ENCODE measurements at places on chromosomes 3 and 15.

- DNase-seq = no peak
Observed at GRCh38 chr15:83475551-83475950, 28.4 kb downstream of the SH3GL3 start.

GRCh38 chr15:62457100-62457499, 292.0 kb upstream of the C2CD4B start:
- no peak for DNase-seq

DNA sequence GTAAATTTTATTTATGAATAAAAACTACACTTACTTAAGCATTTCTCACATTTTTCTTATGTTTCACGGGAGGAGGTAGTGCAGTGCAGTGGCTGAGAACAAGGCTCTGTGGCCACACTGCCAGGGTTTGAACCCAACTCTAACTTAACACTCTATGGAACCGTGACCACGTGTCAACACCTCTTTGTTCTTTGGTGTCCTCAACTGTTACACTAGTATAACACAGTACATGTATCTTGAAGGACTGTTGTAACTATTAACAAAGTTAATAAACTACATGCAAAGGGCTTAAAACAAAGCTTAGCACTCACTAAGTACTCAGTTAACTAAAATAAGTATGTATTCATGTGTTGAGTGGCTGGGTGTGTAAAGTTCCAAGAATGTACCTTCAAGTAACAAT, 19.5 kb downstream of the CD47 start:
- DNase-seq = no peak

DNA sequence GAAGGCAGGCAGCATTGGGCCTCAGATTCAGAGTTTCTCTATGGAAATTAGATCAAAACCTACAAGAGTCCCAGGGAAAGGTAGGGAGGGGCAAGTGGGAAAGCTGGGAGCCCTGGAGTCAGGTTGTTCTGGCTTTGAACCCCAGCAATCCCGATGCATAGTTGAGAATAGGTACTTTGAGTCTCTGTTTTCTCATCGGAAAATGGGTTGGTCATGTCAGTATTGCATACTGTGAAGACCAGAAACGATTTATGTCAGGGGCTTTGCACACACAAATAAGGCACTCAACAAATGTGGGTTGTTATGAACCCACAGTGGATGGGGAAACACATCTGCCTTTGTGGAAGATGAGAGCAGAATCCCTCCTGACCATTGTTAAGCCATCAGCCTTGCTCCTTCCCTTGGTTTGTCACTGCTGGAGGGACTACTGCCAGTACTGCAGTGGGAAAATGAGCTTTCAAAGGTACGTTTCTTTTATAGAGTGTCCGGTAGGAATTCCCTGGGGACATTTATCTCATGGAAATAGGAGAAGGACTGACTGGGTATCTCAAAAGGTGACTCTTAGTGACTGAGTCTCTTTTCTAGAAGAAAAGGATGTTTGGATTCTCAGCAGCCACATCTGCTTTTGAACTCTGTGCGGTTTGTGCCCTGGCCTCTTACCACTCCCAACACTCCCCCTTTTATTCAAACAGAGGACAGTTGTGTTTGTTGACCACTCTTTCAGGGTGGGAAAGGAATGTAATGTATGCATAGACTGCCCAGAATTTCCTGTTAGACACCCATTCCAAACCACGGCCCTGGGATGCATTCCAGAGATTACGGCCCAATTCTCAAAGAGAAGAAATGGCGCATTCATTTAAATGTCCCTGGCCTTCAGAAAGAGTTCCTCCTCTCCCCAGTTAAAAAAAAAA, 54.6 kb upstream of the VILL start:
- no peak for DNase-seq

DNA sequence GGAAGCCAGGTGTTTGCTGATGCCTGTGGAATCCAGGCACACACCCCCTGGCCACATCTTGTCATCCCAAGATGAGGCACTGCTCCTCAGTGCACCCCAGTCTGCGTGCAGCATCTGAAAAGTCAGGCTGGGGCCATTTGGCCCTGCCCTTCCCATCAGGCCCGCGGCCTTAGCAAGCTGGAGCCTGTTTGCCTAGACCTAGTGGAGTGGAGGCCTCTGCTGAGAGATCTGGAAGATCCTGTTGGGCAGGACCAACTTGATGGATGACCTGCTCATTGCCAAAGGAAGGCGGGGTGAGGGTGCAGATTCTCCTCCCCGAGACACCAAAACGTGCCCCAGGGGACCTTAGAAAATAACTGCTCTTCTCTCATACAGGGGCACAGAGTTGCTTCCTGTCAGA, 220.2 kb downstream of the SHQ1 start:
- DNase-seq = no peak

DNA sequence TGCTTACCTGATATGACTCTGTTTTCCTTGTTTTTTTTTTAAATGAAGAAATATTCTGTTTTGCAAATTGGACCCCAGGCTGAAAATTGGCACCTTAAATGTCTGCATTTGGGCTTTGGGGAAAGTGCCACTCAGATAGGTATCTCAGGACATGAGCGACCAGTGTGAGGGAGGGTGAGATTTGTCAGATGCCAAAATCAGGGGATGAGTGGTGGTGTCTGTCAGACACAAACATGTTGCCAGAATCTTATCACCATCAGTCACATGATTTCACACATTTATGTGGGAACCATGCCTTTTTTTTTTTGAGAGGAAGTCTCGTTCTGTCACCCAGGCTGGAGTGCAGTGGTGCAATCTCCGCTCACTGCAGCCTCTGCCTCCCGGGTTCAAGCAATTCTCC, 75.6 kb upstream of the OSBPL11 start:
- DNase-seq = no peak

DNA sequence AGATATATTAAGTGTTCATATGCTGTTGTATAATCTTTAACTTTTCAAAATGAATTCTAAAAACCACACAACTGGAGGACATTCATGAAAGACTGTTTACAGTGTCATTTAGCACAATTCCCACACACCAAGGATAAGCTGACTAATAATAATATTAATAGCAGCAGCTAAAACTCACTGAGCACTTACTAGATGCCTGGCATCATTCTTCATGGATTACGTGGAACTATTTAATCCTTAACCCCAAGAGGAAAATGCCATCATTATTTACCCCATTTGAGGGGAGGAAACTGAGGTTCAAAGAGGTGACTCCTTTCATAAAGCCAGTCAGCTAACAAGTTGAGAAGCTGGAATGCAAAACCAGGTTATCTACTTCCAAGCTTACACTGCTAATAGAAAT, 77.0 kb downstream of the TMEM108 start:
- DNase-seq = no peak

DNA sequence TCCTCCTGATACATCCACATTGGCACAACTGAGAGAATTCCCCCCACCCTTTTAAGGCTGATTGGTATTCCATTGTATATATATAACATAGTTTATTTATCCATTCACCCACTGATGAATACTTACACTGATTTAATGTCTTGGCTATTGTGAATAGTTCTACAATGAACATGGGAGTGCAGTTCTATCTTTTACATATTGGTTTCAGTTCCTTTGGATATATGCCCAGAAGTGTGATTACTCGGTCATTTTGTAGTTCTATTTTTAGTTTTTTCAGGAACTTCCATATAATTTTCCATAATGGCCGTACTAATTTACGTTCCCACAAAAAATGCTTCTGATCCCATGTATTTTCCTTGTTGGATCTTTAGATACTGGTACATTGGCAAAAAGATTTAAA, 135.3 kb downstream of the FMN1 start:
- no peak for DNase-seq

DNA sequence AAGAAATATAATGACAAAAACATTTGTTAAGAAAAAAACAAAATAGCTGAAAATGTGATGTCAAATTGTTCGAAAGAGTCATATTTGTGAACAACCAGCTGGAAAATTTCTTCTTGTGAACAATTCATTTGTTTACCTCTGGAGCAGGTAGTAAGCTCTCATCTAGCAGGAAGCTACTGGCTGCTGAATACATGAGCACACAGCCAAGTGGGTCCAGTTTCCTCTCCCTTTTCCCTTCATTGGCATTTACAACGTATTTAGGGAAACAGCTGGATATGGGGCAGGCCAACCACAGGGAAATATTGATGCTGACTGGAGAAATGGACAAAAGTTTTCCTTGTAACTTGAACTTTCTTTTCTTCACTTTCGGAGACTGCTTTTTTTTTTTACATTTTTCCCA, 1354.7 kb upstream of the EPHA6 start:
- DNase-seq = no peak

GRCh38 chr15:79168922-79169456, 78.4 kb upstream of the RASGRF1 start:
- peak; percentile 37 for DNase-seq

DNA sequence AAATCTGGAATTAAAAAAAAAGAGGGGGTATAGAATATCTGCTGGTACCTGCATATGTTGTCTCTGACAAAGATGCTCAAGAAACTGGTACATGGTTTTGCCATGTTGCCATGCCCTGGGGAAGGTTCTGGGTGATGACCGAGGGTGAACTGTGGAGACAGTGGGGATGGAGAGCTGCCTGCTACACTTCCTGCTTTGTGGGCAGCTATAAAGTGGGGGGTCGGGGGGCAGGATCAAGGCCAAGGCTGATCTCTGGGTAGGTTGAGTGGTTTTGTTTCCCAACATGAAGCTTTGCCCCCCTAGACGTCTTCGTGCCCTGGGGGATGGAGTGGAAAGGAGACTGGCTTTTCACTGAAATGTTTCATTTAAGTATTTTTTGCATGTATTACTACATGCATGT, 74.6 kb downstream of the IQSEC1 start:
- DNase-seq = no peak

DNA sequence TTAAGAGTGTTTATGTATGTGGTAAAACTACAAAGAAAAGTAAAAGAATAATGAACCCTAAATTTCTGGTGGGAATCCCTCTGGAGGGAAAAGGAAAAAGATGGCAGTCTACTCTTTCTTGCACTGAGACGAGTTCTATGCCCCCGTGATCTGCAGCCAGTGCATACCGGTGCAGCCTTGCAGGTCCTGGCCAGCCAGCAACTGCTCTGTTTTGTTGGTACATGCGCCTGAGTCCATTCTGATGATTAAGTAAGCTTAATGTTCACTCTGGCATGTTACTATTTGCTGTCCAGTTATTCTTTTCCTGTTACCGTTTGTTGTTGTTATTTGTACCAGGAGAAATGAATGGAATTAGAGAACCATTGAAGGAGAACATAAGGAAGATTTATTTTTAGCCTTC, 95.1 kb upstream of the TMC3 start:
- no peak for DNase-seq

DNA sequence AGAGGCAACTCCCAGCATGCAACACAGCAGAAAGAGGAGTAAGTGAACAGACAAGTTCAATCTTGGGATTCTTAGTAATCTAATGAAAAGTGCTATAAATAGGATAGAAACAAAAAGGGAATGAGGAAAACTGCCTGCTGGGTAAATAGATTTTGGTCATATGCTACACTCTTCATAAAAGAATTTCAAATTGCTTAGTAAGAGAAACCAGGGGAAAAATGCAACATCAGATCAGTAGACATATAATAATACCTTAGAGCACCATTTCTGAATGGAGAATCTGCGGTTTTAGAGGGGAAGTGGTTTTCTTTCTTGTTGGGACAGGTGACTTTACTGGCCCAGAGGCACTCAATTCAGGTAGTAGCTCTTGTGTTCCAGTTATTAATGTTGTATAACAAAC, 13.4 kb upstream of the TBC1D5 start:
- no peak for DNase-seq

DNA sequence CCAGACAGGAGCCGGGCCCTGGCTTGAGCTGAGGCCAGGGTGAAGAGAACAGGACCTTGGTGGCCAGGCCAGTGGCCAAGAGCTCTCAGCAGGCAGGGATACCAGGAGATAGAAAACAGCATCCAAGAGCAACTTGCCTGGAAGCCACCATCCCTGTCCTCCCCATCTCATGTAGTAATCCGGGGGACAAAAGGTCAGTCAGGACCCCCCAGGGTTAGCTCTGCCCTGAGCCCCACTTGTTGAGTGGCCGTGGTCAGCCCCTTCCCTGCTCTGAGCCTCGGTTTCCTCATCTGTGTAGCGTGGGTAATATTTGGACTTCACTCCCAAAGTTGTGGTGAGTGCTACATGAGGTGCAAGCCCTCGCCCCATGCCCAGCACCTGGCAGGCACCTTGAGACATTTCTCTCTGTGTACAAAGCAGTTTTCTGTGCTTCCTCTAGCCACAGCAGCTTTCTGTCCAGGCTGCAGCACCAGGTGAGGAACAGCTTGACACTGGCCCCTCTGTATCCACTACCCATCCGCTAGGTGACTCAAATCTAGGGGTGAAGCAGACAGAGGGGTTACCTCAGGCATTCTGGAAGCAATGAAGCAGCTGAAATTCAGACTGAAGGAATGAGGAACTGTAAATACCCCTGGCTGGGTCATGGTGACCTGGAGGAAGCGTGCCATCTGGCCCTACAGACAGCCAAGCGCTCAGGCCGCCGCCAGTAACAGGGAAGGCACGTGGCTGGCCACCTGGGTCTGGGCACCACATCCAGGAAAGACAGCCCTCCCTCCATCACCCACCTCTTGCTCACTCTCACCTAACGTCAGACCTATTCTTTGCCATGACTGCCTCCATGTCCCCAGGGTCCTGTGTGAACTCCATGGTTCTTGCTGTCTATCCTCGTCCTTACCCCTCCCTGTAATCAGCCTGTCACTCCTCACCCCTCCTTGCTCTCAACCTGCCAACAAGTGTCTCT, 6.7 kb downstream of the CISH start:
- DNase-seq = no peak

GRCh38 chr3:110413807-110414748, 657.5 kb upstream of the NECTIN3 start:
- no peak for DNase-seq

- peak; percentile 60 for DNase-seq
Observed at GRCh38 chr3:160400702-160401150, 1.3 kb downstream of the SMC4 start.

All from nephron progenitor cell (in vitro differentiated cells).